ENCODE measurements at places on chromosomes 5 and 9.

DNA sequence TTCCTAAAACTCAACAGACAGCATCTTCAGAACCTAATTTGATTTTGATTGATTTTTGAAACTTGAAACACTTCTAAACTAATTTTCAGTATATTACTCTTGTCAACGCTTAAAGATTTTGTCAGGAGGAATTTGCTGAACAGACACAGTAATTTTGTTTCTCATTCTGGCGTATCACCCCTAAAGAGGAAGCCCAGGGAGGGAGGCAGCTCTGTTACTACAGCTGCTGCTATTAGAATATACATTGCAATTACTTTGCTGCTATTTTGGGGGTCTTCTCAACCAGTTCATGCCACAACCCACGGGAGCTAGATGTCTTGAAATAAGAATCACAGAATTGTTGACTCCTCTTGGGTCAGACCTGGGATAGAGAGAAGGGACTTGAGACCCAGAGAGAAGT lies 122.6 kb downstream of the TLR4 start:
- DNase-seq, result no peak

- no peak for DNase-seq
These were observed 65.1 kb downstream of the PLPPR1 start for GRCh38 chr9:101093620-101094019.

GRCh38 chr5:160699301-160699700 lies 152.7 kb downstream of the ATP10B start:
- DNase-seq, result no peak

- DNase-seq, result no peak
These were observed 359.7 kb downstream of the TRIM32 start for GRCh38 chr9:117046666-117047327.

- DNase-seq, result no peak
These were observed 10.1 kb upstream of the ADRB2 start for GRCh38 chr5:148816357-148816756.

- DNase-seq, result peak; percentile 9
These were observed 35.3 kb upstream of the FLT4 start for GRCh38 chr5:180684623-180685161.

- DNase-seq, result peak; percentile 34
These were observed at the start of gene APBA1 for GRCh38 chr9:69671879-69672595. Gene APBA1 (minus strand): TSS chr9:69672371.

DNA sequence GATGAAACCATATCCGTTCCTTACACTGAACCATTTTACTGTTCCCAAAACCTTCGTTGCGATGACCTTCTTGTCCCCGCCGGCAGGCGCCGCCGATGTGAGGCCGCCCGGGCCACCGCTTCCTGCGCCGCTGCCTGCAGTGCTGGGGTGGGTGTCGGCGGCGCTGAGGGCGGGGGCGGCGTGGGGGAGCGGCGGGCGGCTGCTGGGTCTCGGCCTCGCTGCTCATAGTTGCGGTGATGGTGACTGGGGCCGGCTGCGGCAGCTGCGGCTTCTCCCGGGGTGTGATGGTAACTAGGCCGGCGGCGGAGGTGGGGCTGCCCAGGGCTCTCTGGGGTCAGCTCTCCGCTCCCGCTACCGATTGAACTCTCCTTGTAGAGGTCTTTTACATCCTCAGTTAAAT lies 14.1 kb upstream of the OR2S2 start:
- DNase-seq, result no peak

- no peak for DNase-seq
These were observed 7.9 kb downstream of the ISL1 start for GRCh38 chr5:51391175-51391574.

- DNase-seq, result no peak
These were observed 385.2 kb downstream of the FAM170A start for GRCh38 chr5:120014535-120014934.

All from central memory CD4-positive, alpha-beta T cell (primary cell).